ENCODE measurements at places on chromosomes 6 and 20.

GRCh38 chr20:59453759-59454560 is 150.4 kb upstream of the PHACTR3 start:
- DNase-seq: no peak

- DNase-seq: no peak
Observed at GRCh38 chr20:16007164-16007563, 566.1 kb downstream of the KIF16B start.

- DNase-seq: peak; percentile 11
Observed at GRCh38 chr6:132820629-132821381, 6.4 kb downstream of the RPS12 start.

- no peak for DNase-seq
Observed at GRCh38 chr6:159582736-159583135, 110.3 kb downstream of the SOD2 start.

DNA sequence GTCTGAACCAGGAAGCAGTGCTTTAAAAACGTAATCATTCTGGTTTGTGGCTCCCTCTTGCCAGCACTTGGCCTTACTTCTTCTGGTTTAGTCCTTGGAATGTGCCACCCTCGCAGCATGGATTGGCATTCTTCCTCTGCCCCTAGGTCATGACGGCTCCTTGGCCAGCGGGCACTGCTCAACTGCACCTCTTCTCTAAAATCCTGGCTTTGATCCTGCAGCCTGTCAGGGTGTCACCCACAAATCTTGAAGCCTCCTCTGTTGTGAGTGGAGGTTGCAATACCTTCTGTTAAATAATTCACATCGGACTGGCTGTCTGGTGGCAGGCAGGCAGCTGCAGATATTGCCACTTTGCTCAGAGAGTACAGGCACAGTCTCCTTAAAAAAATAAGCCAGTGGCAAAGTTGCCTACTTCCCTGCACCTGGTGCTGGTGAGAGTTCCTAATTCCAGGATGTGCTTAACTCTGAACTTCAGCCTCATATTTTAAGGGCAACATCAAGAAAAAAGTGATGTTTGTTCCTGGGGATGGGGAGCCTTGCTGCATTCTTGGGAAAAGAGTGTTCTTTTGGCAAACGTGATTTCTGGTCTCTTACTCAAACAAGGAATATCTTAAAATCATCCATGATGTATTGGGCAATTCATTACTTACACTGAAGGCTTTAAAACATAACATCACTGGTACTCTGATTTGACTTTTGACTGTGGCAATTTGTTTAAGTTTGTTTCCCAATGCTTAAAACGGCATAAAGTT is 179.8 kb downstream of the FOXA2 start:
- peak; percentile 73 for DNase-seq

DNA sequence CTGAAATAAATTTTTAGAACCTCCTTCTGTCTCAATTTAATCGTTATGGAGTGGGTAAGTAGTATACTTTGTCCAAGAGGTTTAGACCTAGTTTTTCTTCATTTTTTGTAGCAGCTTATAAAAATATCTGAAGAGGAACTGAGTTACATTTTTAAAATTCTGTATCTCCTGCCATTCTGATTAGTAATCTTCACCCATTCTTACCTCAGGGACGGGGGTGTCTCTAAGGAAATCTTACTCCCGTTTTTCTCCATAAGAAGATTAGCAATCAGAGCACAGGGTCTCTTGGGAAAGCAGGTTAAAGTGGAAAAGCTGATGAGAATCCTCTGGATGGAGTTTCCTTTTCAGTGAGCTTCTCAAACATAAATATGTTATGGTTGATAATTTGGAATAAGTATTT is 259.3 kb upstream of the FAM83B start:
- DNase-seq: no peak

DNA sequence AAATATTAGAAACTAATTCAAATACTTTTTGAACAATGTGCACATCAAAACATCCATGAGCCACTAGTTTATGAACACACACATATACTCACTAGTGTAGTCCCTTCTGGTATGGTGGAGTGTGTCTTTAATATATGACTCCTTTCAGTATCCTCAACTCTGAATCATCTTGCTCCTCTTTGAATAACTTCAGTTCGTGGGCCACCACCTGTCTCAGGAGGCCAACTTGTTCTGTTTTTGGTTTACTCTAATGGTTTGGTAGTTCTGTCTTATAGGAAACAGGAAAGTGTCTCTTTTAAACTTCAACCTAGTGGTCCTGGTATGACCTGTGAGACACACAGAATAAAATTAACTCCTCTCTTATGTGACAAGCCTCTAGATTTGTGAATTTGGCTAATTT is 55.6 kb downstream of the ZNF292 start:
- no peak for DNase-seq

DNA sequence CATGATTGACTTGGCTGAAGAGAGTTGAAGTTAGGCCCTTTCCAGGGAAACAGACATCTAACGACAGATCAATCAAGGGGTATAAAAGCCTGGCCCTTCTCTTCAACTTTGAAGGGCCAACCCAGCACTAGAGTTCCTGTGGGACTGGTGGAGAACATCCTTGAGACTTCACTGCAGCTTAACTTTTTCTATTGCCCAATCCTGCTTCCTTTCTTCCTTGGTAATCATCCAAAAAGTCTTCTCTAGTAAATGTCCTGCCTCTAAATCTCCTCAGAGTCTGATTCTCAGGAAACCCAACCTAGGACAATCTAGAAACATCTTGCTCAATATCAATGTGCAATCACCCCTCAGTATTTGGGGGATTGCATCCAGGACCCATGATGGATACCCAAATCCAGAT is 1.9 kb downstream of the MKKS start:
- no peak for DNase-seq

- no peak for DNase-seq
Observed at GRCh38 chr6:154615483-154616025, 105.1 kb upstream of the CNKSR3 start.

DNA sequence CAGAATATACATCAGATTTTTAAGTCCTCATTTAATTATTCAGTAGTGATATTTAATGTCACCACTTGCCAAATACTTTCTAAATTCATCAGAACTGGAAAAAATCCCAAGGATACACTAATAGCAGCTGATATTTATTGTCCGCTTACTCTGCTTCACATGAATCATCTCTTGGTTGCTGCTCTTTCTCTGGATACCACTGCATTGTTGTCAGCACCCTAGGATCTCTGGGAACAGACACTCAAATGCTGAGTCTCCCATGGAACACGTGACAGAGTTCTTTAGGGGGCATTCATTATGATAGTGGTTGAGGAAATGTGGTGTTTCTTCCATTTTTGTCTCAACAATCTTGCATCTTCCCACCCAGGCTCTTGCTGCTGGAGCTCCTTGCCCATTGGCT is 318.0 kb downstream of the RFPL4B start:
- peak; percentile 62 for DNase-seq

DNA sequence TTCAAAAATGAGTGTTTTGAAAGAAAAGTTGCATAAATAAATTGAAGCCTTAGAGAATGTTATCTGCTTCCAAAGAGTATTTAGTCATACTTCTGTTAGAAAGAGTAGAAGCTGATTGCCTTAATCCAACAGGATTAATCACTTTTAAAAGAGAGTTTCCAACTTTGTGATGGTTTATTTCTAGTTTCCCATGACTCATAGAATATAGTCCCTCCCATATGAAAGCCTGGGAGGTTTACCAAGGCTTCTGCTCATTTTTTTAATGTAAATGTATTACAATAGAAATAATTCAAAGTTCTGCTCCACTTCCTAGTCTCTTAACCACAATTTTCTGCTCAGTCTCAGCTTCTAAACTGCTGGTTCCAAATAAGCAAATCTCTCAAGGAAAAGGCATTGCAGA is 118.0 kb upstream of the IRAK1BP1 start:
- DNase-seq: peak; percentile 82

DNA sequence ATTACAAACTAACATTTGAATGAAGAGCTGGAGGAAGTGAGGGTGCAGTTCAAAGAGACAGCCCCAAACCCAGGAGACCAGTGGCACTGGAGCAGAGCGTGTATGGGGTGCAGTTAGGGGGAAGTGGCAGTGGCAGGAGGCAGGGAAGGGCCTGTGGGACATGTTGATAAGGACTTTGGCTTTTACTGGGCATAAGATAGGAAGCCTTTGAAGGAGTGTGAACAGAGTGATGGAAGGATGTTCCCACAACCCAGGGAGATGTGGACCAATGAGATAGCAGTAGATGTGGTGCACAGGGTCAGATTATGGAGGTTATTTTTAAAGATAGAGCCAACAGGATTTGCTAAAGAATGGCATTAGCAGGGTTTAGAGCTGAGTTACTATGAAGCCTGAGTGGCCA is 56.4 kb downstream of the AIG1 start:
- no peak for DNase-seq

DNA sequence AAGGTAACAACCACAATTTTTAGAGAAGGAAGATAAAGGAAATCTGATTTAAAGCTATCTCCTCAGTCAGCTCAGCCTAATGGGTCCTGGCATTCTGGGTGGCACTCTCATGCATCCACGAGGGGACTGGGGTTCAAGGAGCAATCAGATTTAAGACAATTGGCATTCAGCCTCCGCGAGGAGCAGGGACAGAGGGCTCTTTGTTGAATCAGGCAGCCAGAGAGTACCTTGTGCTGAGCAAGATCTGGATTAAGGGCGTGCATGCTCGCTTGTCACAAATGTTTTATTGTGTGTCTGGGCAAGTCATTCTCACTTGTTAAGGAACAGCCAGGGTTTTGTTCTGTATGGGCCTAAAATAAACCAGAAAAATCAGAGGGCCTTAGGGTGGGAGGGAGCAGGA is 475.3 kb upstream of the NRSN1 start:
- no peak for DNase-seq

- DNase-seq: peak; percentile 81
Observed at GRCh38 chr6:169722362-169723199, 1.7 kb downstream of the PHF10 start.

GRCh38 chr6:3456395-3456897 is 404 bp downstream of the SLC22A23 start:
- no peak for DNase-seq

GRCh38 chr20:54227241-54227640 is 19.4 kb downstream of the PFDN4 start:
- no peak for DNase-seq

GRCh38 chr20:25272223-25273000 is 24.5 kb downstream of the PYGB start:
- no peak for DNase-seq

GRCh38 chr6:25122622-25123237 is 156.4 kb upstream of the CARMIL1 start:
- no peak for DNase-seq

DNA sequence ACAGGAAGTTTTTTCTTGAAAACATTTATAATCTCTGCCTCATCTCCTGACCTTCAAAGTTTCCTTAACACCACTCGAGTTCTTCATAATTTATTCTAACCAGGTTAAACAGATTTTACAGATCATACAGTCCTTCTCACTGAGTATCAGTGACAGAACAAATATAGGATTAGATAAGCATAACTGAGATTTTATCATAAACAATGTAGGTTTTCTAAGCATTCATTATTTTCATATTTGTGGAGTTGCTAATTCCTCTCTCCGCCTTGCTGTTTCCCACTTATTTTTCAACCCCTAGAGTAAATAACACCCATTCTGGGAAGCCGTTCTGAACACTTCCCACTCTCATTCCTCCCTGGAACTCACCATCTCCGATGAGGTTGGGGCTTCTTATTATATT is 229.9 kb downstream of the HACE1 start:
- no peak for DNase-seq

DNA sequence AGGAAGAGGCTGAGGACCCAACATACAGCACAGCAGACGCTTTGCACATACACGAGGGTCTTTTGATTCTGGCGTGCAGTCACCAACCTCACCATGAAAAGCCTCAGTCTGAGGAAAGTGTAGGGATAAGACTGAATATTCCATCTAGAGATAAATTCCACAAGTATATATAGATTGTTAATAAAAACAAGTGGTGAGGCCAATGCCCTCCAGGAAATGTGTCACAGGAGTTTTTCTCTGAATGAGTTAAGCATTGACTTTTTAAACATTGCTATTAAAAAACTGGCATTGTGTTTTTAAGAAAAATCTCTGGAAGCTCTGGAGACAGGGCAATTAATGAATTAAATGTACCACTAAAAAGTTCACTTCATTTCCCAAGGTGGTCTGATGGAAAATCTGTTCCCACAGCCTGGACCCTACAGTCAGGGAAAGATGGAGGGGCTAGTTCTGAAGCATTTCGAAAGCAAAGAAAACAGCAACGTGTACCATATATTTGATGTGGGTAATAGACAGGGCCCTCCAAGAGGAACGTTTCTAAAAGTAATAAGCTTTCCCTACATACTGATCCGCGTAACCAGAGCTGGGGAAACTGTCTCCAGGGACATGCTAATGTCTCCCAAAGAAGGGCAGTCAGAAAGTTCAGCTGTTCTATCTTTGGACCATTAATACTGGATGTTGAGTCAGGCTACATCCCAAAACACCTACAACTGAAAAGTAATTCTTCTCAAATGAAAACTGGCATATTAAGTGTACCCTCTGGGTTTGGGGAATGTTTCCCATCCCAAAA is 301.1 kb downstream of the FOXC1 start:
- no peak for DNase-seq

DNA sequence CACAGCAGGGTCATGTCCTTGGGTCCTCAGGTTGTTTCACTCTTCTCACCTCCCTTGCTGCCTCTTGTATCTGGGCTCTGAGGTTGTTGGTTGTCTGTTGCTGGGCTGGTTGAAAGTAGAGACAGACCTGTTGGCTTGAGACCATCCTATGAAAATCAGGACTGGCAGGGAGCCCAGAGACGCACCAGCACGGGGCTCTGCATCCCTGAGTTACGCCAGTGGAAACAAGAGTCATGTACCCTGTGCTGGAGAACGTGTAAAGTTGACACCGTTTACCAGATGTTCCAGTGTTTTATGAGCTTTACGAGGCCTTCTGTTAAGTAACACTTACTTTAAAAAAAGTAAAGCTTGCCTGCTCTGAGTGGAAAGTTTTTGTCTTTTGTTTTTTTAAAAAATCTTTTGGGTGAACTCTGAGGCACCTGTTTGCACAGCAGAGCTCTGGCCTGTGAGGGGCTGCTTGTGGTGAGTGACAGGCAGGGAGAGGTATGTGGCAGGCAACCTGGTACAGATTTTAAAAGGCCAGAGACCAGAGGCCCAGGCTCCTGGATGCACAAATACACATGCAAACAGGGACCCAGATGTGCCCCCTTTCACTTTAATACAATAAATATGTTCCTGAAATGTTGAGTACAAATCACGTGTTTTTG is 260.0 kb upstream of the SUPT3H start:
- no peak for DNase-seq

- no peak for DNase-seq
Observed at GRCh38 chr6:65231616-65232015, 475.4 kb downstream of the EYS start.

DNA sequence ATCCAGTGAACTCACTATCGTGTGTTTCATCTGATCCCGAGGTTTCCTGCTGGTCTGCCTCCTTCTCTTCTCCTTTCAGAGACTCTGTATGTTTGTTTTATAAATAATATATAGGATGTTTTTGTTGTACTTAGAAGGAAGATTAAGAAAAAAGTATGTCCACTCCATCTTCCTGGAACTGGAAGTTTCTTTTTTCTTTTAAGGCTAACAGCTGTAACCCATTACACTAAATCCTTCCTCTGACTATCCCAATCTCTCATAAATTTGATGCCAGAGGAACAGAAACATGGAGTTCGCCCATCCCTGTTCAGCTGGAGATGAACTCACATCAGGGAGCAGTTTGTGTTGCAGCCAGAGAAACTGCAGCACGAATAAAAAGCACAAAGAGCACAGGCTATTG is 20.7 kb downstream of the RIPK1 start:
- DNase-seq: peak; percentile 57
